CD4-positive, alpha-beta T cell (primary cell): ENCODE measurements at places on chromosomes 12 and 14.

DNA sequence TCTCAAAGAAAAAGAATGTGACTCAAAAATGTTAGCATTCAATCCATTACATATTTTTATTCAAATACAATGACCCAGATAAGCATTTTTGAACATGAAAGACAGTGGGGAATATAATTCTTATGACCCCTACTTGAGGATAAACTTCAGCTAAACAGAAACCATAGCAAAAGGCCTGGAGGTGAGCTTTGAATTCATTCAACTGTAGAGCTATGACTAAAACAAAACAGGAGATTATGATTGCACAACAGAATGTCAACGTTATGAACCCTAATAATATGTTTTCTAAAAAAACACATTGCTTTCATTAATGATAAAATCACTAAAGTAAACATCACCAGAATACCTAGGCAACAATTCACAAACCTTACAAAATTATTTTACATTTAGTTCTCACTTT lies 27.8 kb downstream of the EFCAB11 start:
- DNase-seq = no peak

- no peak for DNase-seq
Measured at GRCh38 chr12:88836156-88836555, 255.9 kb upstream of the KITLG start.

- DNase-seq = peak; percentile 43
Measured at GRCh38 chr12:68042212-68042699, 53.0 kb downstream of the IFNG-AS1 start.

DNA sequence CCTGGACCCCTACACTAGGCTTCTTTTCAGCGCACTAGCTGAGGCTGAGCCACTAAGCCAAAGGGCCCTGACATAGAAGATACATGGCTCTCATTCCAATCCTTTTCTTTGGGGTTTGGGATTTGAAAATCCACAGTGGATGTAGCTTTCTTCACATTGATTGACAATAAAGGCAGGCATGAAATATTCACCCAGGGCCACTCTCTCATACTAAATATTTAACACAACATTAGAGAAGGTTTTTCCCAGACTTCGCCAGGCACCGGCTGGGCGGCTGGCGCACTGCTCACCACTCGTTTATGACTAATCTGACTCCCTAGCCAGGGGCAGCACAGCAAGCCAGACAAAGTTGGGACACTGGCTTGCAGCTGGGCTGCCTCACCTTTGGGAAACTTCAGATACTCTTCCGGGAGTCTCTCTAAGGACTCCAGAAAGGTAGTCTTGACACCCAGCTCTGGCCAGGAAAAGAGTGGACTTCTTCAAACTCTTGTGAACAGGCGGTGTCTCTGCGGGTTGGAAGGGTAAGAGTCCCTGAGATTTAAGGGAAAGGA lies 699 bp upstream of the HOXC11 start:
- DNase-seq = no peak

DNA sequence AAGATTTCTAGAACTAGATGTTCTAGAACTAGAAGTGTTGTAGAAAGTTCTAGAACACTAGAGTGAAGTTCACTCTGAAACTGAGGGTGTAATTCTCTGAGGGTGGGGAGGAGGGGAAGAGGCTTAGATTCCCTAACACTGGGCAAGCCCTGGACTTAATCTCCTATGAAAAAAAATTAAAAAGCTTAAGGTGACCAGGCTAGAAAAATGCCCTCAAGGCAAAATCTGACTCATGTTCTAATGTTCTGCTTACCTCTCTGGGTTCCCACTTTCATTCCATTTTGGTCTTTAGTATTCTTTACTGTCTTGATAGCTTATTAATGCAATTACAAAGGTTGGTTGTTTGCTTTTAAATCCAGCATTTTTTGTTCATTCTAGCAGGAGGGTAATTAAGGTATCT lies 101.5 kb downstream of the KICS2 start:
- DNase-seq = no peak

GRCh38 chr12:6766651-6767349 lies 637 bp downstream of the PTMS start:
- peak; percentile 30 for DNase-seq

DNA sequence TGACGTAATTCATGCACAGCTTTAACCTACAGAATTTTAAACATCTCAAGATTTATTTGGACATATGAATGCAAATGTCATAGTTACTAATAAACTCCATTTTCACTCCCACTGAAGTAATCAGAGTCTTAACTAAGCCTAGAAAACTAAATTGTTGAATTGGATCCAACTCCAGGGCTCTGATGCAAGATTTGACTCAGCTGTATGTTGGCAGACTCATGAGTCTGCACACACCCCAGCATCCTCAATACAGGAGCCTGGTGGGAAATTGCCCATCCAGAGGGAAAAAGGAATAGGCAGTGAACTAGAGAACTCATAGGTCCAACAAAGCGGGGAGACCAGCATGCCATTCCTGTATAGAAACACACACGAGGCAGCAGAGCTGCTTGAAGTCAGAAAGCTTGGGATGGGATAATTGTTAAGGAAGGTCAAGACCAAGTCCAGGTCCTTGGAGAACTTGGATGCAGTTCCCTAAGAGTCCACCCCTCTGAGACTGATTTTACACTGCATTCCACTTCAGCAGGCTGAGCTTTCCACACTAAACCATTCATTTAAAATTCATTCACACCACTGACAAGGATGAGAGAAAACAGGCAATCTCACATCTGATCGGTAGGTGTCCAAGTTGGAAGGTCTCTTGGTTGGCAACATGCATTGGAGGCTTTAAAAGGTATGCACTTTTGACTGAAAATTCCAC lies 14.4 kb downstream of the TMTC1 start:
- DNase-seq = no peak

DNA sequence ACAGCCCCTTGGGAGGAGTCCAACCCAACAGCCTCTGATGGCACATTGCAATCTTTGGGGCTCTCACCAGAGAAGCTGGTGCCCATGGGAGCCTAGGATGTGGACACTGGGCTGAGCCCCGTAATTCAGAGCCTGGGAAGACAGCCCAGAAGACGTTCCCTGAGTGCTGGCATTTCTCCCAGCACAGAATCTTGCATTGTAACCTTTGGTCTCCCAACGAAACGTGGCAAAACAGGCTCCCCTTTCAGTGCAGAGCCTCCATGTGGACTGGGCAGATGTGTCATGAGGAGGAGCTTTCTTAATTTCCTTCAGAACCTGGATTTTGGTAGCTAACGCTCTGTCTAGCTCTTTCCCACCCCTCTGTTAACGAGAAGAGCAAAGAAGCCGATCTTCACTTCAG lies 26.3 kb downstream of the BATF start:
- DNase-seq = no peak
